HT-29 (cell line): ENCODE measurements at places on chromosomes 16 and 17.
A peak's percentile ranks its signal among the peaks of the same experiment; 100 is the strongest.

DNA sequence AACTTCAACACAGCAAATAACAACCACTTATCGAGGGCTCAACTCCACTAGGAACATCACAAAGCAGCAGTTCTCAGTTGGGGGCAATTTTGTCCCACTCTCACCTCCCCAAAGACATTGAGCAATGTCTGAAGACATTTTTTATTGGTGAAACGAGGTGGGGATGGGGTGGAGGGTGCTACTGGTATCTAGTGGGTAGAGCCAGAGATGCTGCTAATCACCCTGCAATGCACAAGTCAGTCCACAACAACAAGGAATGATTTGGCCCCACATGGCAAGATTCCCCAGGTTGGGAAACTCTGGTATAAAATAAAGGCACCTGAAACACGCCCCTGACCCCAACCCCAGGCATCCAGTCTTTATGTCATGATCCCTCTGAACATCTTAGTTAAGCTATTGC, 33.3 kb downstream of the TLE7 start:
- DNase-seq, result no peak

DNA sequence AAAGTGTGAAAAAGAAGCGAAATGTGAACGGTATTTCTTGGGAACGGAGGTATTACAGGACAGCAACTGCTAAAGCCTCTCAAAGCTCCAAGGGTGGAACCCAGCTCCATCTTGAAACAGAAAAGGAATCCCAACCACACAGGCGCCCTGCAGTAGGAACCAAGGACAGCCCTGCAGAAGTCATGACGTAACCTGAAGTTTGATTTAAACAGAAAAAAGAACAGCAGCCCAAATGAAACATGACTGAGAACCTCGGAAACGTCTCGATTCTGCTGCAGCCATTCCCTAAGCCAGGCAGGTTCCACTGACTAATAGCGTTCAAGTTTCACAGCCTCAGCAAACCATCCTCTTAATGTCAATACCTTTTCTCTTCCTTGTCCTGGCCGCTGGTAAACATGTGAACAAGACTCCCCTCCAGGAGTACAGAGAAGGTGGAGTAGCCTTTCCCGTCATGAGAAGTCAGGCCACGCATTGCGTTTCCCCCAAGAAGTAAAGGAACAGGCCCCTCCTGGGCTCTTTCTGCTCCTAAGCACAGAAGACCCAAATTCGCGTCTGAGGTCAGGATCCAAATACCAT, 20.1 kb downstream of the SIAH1 start:
- DNase-seq, result peak; percentile 58

- no peak for DNase-seq
These were observed 122.0 kb downstream of the COPRS start for GRCh38 chr17:31736855-31737625.

DNA sequence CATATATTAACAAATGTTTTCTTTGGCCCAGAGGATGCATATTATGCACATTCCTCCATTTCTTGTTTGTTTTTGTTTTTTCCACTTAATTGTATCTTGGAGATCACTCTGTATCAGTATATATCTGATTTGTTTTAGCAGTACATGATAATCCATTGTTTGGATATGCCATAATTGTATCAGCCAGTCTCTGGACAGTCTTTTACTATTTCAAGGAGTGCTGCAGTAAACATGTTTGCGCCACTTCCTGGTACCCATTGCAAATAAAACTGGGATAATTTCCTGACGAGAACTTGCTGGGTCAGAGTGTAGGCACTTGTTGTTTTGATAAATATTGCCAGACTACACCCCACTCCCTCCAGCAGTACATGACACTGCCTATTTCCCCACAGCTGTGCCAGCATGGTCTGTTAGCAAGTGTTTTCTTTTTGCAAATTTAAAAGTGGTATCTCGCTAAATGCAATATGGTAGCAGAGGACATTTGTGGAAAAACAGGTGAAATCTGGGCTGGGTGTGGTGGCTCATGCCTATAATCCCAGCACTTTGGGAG, 4.9 kb upstream of the TMEM11 start:
- DNase-seq, result no peak

DNA sequence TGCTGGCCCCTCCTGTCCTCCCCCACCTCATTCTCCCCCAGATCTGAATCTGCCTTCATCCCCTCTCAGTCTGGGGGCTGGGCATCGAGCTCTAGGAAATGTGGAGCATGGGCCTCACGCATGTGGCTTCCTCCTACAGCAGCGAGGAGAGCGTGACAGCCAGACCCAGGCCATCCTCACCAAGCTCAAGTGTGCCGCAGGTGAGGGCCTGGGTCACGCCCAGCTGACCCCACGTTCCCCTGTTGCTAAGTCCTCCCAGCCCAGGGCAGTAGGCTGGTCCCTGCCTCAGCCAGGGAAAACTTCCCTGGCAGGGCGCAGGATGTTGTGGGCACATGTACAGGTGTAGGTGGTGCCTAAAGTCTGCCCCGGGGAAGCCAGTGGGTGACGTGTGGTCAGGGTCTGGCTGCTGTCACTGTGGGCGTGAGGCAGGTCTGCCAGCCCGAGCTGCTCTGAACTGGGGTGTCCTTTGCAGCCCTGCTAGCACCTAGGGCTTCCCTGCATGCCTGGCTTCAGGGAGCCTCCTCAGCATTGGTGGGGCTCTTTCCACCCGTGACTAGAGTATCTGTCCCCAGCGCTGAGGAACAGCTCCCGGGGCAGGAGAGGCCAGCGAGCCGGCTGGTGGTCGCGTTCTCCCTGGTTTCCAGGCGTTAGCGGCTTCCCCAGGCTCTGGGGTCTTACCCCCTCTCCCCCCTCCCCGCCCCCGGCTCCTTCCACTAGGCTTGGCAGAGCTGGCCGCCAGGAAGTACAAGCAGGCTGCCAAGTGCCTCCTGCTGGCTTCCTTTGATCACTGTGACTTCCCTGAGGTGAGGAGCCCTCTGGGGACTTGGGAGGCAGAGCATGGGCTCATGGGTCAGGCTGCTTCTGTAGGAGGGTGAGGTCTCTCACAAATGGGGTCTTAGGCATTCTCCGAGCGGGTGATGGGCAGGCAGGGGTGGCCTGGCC, 3.6 kb downstream of the GPS1 start:
- no peak for DNase-seq

DNA sequence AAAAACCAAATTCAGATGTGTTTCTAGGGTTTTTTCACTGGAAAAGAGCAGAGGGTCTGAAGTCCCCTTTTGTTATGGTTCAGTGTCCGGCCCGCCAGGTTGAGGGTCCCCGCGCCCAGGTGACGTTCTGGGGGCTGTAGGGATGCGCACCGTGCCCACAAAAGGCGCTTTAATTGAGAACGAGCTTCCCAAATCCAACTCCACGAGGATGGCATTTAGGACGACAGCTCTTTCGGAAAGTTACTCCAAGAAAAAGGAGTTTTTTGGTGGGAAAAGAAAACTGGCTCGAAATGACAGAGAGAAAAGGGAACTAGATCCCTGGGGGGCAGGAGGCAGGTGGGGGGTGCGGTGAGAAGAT, 15.9 kb upstream of the ZFHX3 start:
- no peak for DNase-seq

DNA sequence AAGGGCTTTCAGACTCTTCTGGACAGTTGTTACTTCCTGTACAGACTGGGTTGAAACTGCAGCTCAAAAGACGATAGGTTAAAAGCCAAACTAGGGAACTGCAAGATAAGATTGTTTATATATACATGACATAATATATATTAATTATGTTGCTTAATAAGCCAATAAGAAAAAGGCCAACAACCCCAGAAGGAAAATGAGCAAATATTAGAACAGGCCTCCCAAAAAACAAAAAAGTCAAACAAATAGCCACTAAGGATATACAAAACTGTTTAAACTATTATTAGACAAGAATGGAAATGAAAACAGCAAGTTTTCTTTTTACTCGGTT, 495 bp upstream of the CMTR2 start:
- no peak for DNase-seq

DNA sequence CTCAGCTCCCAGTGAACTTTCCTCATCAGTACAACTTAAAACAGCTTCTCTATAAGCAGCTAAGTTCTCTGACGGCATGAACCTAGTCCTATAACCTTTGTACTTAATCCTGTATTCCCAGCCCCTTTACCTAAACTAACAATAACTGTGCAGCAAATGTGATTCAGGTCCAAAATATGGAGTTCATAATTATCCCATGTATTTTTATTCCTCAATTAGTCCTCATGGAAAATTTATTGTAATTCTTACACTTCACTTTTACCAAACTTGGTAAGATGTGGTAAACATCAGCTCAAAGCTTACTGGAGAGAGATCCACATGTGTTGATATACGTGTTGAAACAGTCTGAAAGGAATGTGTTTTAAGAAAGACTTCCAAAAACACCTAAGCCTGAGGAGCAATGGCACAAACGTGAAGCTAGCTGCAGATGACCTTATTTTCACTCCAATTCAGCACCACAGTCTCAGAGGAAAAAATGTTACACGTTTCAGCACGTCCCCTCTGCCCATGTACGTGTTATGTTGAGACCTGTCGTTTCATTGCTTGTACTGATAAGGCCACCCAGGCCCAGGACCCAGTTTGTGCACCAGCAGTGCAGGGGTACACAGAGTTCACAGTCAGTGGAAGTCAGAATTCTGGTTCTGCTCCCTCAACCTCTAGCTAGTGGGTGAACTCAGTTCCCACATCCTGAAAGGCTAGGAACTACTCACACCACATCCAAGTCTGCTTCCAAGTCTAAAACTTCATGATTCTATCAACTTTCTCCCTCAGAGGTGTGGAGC, 7.1 kb downstream of the USP31 start:
- no peak for DNase-seq

DNA sequence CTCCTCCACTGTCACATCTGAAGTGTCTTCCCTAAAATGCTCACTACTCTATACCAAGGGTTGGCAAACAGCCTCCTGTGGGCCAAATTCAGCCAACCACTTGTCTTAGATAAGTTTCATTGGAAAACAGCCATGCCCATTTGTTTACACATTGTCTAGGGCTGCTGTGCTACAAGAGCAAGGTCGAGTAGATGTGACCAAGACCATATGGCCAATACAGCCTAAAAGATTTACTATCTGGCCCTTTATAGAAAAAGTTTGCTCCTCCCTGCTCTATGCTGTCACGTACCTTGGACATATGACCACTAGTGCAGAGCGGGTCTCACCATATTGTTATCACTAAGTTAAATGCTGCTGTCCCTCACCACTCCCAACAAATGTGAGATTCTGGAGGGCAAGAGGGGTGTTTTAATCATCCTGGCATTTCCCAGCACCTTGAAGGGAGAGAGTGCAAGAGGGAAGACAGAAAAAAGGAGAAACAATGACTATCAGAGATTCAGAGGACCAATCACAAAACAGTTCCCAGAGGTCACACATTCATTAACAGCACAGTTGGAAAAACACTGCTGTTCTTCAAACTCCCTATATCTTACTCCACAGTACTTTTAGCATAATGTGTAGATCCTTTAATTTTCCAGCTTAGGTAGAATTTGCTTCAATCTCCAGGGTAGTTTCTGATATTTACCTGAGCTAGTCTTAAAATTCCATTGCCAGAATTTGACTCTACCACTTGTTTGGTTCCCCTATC, 13.2 kb downstream of the LSM12 start:
- no peak for DNase-seq

DNA sequence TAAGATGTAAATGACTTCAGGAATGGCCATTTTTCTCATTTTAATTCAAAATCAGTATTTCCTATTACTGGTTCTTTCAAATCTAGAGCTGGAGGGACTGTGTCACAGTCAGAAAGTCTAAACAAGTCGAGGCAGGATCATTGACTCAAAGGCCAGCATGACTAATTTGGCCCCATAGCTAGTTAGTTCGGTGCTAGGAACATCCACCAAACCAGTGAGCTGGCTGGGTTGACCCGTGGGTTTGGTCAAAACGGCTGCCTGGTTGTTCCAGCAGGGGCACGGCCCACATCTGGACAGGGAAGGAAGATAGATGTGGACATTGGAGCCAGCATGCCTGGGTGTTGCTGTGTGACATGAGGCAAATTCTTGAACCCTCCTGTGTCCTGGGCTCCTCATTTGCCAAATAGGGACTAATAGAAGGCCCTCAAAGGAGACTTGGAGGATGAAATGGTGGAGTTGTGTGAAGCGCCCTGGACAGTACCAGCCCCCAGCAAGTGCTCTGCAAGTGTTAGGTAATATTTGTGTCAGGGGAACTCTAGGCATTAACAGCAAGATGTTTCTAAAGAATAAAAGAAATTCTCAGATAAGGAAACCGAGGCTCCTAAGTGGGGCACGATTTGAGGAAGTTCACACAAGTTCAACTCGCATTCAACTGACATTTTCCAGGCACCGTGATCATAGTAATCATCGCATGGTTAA, 46.2 kb downstream of the MEOX1 start:
- no peak for DNase-seq

DNA sequence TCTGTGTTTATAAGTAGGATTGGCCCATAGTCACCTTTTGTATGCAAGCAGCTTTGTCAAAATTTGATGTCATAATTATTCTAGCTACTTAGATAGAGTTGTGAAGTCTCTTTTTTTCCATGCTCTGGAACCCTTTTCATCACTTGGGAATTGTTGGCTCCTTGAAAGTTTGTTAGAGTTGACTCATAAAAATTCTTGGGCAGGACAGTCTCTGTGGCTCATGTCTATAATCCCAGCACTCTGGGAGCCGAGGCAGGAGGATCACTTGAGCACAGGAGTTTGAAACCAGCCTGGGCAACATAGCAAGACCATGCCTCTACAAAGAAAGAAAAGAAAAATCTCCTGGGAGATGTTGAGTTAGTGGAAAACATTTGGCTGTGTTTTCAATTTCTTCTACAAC, 45.7 kb upstream of the MRC2 start:
- no peak for DNase-seq
